ENCODE measurements at places on chromosomes 6 and 20.

GRCh38 chr6:125940247-125941041 lies 16.1 kb upstream of the HINT3 start:
- DNase-seq = no peak

- no peak for DNase-seq
Observed at GRCh38 chr20:2280082-2280481, 15.7 kb upstream of the TGM3 start.

DNA sequence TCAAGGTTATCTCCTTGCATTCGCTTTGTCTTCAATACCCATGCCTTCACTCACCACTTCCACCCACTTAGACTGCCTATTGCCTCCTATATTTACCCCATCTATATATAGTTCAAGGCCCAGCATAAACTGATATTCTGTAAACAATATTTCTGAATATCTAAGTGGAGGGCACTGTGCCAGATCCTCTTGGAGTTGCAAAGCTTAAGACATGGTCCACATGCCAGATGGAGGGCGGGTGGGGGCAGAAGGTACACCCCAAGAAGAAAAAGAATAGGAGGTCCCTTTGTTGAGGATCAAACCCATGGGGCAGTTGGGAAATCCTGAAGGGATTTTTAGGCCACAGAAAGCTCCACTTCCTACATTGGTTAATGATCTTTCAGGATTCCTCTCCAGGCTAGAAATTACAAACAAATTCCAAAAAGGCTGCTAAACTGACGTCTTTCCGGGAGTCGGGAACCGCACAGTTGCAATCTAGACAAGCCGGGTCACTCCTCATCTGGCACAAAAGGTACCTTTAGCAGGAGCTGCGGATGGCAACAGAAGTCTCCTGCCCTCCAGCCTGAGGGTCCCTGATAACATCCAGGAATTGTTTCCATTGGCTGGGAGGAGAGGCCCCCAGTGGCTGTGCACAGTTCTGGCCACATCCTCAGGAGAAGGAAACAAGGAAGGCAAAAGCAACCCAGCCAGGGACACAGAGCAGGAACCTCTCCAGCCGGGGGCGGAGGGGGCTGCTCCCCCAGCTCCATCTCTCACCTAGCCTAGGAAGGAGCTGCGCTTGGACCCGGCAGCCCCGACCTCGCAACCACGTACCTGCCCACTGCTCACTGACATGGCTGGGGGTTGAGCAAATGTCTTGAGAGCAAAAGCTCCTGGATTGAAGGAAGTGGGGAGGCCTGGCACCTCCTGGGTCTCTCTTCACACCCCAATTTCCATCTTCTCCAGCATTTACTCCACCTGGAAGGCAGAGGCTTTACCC lies 5.9 kb upstream of the LPIN3 start:
- DNase-seq = no peak

DNA sequence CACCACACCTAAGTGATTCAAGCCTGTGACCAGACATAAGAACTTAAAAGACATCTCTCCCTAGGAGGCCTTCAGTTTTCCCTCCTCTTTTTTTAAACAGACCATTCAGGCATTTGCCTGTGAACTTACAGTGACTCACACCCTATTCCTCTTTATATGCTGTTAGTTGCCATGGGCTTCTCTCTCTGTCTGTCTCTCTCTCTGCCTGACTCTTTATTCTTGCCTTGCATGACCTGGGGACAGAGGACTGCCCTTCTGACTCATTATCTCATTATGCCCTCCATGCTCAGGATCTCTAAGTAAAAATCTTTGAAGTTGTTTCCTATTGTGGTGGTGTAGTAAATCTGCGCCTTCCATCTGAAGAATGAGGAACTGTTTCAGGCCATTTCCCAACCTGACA lies 442.2 kb upstream of the MAN1A1 start:
- DNase-seq = no peak

DNA sequence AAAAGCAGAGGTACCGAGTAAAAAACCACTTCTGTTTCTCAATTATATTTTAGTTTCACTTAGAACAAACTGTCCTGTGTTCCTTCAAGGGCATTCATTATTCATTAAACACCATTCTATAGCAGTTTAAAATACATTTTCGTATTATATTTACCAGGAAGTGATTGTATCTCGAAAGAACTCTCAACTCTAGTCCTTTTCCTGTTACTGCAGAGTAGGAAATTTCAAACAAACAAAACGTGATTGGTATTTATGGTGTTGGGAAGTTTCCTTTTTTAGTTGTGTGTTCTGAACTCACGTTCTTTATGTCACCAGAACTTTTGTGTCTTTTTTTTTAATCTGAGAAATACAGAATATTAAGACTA lies 139.5 kb upstream of the BTBD3 start:
- no peak for DNase-seq

DNA sequence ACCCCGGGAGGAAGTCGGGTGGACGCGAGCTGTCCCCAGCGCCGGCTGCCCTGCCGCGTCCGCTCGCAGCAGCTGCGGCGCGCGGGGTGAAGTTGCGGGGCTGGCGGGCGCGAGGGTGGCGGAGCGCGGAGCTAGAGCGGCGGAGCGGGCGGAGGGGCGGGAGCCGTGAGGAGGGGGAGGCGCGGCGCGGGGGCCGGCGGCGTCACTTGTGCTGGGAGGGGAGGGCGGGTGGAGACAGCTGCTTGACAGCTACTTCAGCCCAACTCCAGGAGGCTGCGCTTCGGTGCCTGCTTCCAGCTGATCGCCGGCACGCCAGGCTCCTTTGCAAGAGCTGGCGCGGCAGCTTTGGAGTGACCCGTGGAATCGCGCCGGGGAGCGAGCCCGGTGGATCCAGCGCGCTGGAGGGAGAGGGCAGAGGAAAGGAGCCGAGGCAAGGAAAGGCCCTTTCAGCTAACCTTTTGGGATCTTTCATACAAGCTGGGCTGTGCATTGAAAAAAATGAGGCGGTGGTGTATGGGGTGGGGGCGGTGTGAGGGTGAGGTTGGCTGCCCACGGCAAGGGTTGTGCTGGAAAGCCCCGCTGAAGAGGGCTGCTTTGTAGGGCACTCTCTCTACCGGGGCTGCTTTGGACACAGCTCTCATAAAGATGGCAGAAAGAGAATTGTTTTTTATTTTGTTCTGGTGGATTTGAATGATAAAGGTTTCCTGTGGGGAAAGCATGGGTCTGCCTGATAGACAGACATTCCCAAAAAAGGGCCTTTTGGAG lies 24.6 kb downstream of the RIPOR2 start:
- DNase-seq = peak; percentile 68

- peak; percentile 63 for DNase-seq
Observed at GRCh38 chr20:39268981-39269461, 306.9 kb downstream of the DHX35 start.

DNA sequence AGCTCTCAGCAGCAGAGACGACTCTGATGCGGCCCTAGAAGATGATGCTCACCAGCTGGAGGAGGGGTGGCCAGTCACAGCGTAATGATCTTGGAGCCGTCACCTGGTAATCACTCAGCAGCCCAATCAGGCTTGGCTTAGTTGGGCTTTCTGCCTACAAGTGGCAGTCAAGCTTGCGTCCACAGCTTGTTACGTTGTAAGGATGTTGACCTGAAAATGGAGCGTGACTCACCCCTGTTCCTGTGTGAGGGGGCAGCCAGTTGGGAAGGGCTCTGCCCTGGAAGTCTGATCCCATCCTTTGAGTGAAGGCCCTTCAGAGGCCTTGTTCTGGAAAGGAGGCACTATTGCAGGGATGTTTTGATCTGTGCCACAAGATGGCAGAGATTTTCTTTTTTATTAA lies 49.8 kb downstream of the SPATA2 start:
- no peak for DNase-seq

DNA sequence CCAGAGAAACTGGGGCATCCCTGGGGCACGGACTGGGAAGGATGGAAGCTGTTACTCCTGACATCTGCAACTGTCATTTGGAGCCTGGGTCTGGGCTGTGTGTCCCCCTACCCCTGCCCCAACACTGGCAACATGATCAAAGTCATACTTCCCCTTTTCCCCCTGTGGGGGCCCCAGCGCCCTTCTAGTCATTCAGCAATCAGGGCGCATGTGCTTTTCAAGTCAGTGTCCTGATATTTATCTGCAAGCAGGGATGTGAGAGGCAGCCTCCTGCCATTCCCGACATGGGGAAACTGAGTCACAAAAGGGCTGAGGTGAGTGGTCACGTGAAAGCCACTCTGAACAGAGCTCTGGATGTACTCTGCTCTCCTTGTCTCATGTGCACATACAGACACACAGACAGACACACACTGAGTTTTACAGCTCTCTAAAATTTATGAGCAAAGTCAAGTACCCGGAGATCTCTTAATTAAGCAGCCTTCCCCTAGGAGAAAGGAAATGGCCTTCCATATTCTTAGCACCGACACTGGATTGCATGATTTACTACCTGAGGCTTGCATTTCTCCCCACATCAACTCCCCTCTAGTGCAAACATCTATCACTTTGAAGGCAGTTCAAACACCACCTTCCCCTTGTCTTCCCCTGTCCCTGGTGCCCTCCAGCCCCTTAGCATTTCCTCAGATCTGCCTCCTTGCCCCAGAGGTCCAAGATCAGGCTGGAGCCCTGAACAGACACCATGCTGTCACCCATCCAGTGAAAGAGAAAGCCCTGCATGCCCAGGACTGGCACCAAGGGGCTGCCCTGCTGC lies 170.7 kb downstream of the CDC5L start:
- DNase-seq = no peak

GRCh38 chr20:13717631-13718044 lies 67.1 kb downstream of the ESF1 start:
- DNase-seq = no peak

- no peak for DNase-seq
Observed at GRCh38 chr6:37174515-37175331, 4.8 kb downstream of the PIM1 start.

- DNase-seq = peak; percentile 42
Observed at GRCh38 chr6:13488015-13488895, 855 bp upstream of the GFOD1 start.

- DNase-seq = no peak
Observed at GRCh38 chr20:46771195-46771588, 61.7 kb downstream of the SLC2A10 start.

DNA sequence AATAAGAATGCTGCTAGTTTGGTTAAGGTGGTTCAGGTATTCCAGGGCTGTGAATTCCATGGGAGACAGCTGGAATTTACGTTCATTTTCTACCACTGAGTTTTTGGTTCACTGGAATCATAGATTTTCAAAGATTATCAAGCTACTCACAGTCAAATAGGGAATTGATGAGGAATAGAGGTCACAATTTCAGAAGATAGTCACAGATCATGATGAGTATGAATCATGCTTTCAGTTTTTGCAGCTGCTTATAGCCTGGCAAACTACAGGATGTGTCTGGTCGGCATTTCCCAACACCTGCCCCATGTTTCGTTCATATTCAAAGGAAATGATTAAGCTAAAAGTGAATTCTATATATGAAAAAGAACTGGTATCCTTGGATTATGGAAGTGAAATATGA lies 58.7 kb downstream of the BCKDHB start:
- no peak for DNase-seq

DNA sequence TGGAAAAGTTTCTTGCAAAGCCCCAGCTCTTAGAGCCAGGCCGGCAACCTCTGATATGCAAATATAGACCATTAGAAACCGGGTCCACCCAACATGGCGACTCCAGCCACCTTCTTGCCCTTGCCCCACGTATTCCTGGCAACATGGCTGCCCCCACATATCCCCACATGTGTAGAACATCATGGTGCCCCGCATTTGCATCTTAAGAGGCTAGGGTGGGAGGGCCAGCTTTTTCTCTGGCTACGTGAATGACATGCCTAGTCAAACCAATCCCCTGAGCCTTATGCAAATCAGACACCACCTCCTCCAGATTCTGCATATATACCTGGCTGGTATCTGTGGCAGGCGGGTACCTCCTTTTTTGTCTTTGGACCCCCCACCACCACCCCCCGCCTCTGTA lies 106.1 kb upstream of the PTPRT start:
- DNase-seq = no peak

DNA sequence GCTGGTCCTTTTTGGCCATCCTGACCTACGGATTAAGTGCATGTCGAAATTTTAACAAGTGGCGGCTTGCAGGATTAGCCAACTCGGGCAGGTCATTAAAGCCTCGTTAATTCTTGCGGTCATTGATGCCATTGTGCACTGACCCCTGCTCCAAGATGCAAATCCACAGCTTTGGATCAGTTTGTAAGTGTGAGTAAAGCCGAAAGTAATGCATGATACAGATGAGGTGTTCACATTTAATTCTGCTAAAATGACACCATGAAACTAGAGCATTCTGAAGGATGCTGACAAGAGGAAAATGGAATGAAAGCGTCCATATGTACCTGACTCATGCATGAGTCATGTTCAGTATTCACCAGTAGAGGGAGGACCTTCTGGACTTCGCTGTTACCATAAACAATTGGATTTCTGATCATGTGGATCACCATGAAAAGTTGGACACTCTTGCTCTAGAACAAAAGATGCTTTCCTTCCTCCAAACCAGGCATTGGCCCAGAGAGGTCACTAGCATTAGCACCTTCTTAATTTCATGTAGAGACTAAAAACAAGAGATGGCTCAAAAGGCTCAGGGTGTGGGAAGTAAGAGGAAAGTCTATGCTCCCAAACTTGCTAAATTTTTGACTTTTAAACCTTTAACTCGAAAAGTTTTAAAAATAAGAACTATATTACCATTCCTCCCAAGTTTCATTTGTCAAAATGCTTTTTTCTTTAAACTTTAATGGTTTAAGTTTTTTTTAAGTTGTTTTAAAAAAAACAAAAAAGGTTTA lies 48.0 kb downstream of the MUC22 start:
- DNase-seq = no peak

GRCh38 chr6:24004659-24005058 lies 121.4 kb upstream of the NRSN1 start:
- no peak for DNase-seq

All from germinal center (tissue), 1 donor.